Peyer's patch (tissue), 4 donors: ENCODE measurements at places on chromosomes 4 and X.

GRCh38 chrX:72326605-72327300 is 21.0 kb upstream of the CITED1 start:
- H3K27me3 ChIP-seq = no peaks in the 10 kb centered on the region
- no peaks in the 10 kb centered on the region for H3K4me1 ChIP-seq

DNA sequence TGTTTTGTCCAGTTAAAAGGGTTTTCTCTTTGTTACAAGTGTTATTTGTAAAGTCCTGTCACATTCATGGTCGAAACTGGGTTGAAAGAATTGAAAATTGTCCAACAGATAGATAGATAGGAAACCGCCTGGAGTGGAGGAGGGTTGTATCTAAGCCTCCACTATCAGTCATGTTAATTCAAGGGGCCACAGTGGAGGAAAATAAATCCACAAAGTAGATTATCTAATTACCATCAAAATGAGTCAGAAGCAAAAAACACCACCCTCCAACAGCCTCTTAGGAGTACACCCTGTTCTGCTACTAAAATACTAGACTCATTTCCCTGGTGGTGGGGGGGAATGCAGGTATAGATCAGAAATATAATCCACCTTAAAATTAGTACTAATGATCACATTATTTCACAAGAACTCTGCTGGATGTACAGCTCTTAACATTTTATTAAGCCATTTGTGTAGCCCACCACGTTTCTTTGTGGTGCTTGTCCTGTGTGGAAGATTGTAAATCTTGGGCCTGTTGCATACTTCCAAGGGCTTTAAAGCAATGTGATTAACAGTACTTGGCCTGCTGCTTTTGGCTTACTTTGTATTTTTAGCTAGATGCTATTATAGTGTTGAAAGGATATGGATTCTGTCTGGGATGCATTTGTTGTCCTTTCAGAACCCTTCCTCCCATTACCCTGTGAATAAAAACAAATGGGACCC is 26.8 kb downstream of the RBBP7 start:
- H3K4me1 ChIP-seq = no peaks in the 10 kb centered on the region
- DNase-seq = no peak
- H3K27me3 ChIP-seq = no peaks in the 10 kb centered on the region

DNA sequence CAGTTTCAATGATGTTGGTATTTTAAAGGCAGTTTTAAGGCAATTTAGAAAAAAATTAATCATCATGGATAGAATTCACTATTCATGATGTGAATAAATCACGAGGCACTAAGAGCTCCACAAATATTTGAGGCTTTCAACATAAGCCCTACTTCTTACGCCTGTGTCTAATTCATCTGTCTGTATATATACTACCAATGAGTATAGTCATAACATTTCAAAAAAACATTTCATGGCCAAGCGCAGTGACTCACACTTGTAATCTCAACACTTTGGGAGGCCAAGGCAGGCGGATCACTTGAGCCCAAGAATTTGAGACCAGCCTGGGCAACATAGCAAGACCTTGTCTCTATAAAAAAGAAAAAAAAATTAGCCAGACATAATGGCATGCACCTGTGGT is 56.5 kb downstream of the FBXL5 start:
- no peak for DNase-seq
- no peaks in the 10 kb centered on the region for H3K4me1 ChIP-seq
- H3K27ac ChIP-seq = no peak overlapping the region
- H3K4me3 ChIP-seq = no peak overlapping the region
- no peaks in the 10 kb centered on the region for H3K27me3 ChIP-seq

DNA sequence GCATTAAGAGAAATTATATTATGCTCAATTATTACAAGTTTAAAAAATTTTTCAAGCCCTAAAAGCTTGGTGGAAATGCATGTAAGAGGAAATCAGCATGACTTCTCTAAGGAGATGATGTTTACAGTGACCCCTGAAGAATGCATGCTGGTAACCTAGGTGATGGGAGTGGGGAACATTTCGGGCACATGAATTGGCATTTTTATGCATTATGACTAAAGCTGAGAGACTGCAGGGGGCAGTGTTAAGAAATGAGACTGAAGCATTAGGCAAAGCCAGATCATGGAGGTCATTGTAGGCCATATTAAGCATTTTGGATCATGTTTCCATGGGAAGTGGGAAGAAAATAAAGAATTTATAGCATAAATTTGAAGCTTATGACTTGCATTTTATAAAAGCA is 421.3 kb downstream of the FAT4 start:
- H3K27ac ChIP-seq = no peak overlapping the region
- H3K36me3 ChIP-seq = no peaks in the 10 kb centered on the region
- no peaks in the 10 kb centered on the region for H3K4me1 ChIP-seq

- no peak overlapping the region for H3K27ac ChIP-seq
- no peak for DNase-seq
- H3K36me3 ChIP-seq = no peaks in the 10 kb centered on the region
- H3K4me1 ChIP-seq = no peaks in the 10 kb centered on the region
- no peak overlapping the region for H3K4me3 ChIP-seq
- H3K27me3 ChIP-seq = no peaks in the 10 kb centered on the region
Measured at GRCh38 chr4:48620093-48620492, 130.0 kb downstream of the ZAR1 start.

- no peak overlapping the region for H3K4me3 ChIP-seq
- H3K27me3 ChIP-seq = no peaks in the 10 kb centered on the region
- DNase-seq = no peak
- H3K36me3 ChIP-seq = no peaks in the 10 kb centered on the region
- H3K4me1 ChIP-seq = no peaks in the 10 kb centered on the region
- no peak overlapping the region for H3K27ac ChIP-seq
Measured at GRCh38 chrX:136221851-136222513, 29.2 kb downstream of the MAP7D3 start.

- DNase-seq = no peak
- no peak overlapping the region for H3K4me3 ChIP-seq
- peaks cover 5% of the 10 kb centered on the region for H3K36me3 ChIP-seq
- no peak overlapping the region for H3K27ac ChIP-seq
- no peaks in the 10 kb centered on the region for H3K4me1 ChIP-seq
Measured at GRCh38 chrX:53251307-53251706, 26.3 kb upstream of the KDM5C start.

- H3K27ac ChIP-seq = no peak overlapping the region
- no peaks in the 10 kb centered on the region for H3K27me3 ChIP-seq
- H3K36me3 ChIP-seq = no peaks in the 10 kb centered on the region
- H3K4me3 ChIP-seq = no peak overlapping the region
- H3K4me1 ChIP-seq = no peaks in the 10 kb centered on the region
- DNase-seq = no peak
Measured at GRCh38 chr4:55808186-55808585, 11.4 kb upstream of the EXOC1L start.

DNA sequence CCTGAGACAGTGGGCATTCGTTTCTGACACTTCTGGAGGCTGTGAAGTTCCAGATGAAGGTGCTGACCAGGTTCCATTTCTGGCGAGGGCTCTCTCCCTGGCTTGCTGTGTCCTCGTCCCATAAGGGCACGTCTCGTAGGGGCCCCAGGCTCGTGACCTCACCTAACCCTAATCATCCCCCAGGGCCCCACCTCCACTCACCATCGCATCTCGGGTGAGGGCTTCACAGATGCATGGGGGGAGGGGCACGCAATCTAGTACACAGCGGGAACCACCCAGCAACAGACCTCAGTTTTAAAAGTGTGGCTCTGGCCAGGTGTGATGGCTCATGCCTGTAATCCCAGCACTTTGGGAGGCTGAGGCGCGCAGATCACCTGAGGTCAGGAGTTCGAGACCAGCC is 22.1 kb downstream of the PDE6B start:
- DNase-seq = no peak
- H3K4me1 ChIP-seq = no peaks in the 10 kb centered on the region
- no peaks in the 10 kb centered on the region for H3K36me3 ChIP-seq
- H3K27me3 ChIP-seq = no peaks in the 10 kb centered on the region
- H3K4me3 ChIP-seq = no peak overlapping the region

- H3K36me3 ChIP-seq = no peaks in the 10 kb centered on the region
- H3K4me1 ChIP-seq = no peaks in the 10 kb centered on the region
Measured at GRCh38 chrX:37060999-37061398, 52.8 kb downstream of the FAM47C start.
